Activated naive CD8-positive, alpha-beta T cell treated with anti-CD3 and anti-CD28 coated beads, Interleukin-2, amount 50 U/mL, for 24 hours (primary cell): ENCODE measurements at places on chromosomes 2 and 18.

- H3K27me3 ChIP-seq = peaks cover 55% of the 10 kb centered on the region
- H3K27ac ChIP-seq = no peak overlapping the region
- no peak for DNase-seq
- peaks cover 4% of the 10 kb centered on the region for H3K4me1 ChIP-seq
- no peaks in the 10 kb centered on the region for H3K36me3 ChIP-seq
- H3K4me3 ChIP-seq = no peak overlapping the region
Observed at GRCh38 chr2:176647325-176648165, 378.3 kb downstream of the MTX2 start.

DNA sequence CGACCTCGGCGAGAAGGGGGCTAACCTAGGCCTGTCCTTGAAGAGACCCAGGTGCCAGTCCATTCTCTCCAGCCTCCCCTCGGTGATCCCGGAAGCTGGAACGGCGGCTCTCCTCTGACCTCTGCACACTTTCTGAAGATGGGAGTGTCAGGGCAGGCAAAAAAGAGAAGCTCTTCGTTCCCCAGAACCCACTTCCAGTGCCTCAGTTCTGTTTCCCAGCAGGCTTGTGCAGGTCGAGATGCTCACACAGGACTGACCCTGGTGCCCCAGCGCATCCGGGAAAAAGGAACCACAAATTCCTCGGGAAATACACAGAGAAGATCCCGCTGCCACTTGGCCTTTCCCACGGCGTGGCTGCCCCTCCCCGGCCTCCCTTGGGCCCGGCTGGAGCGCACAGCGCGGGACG lies 681 bp upstream of the PTPN18 start:
- peak overlapping the region; percentile 31 for H3K27ac ChIP-seq
- no peaks in the 10 kb centered on the region for H3K27me3 ChIP-seq
- peaks cover 10% of the 10 kb centered on the region for H3K4me1 ChIP-seq
- H3K4me3 ChIP-seq = peak overlapping the region; percentile 75

GRCh38 chr2:230985519-230986231 lies 10.2 kb upstream of the SPATA3 start:
- H3K4me3 ChIP-seq = peak overlapping the region; percentile 43
- peak overlapping the region; percentile 17 for H3K27ac ChIP-seq
- DNase-seq = no peak
- peaks cover 60% of the 10 kb centered on the region for H3K4me1 ChIP-seq

DNA sequence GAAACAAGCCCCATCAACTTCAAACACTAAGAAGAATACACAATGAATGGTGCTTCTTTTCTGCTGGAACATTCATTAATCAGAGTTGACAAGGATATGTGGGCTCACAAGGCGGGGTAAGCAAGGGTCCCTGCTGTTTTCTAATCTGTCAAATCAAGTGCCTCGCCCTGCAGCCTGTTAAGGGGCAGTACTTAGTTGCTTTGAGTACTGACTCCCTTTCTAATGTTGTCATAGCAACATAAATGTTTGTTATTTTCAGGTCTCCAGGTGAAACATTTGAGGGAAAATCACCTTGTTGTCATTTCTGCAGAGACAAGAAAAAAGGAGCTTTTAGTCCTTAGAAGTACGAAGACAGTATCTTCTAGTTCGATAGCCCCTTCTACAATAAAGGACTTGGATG lies 284.7 kb upstream of the PKDCC start:
- no peak for DNase-seq
- H3K27me3 ChIP-seq = peaks cover 5% of the 10 kb centered on the region
- no peaks in the 10 kb centered on the region for H3K4me1 ChIP-seq
- no peaks in the 10 kb centered on the region for H3K36me3 ChIP-seq
- H3K27ac ChIP-seq = no peak overlapping the region

DNA sequence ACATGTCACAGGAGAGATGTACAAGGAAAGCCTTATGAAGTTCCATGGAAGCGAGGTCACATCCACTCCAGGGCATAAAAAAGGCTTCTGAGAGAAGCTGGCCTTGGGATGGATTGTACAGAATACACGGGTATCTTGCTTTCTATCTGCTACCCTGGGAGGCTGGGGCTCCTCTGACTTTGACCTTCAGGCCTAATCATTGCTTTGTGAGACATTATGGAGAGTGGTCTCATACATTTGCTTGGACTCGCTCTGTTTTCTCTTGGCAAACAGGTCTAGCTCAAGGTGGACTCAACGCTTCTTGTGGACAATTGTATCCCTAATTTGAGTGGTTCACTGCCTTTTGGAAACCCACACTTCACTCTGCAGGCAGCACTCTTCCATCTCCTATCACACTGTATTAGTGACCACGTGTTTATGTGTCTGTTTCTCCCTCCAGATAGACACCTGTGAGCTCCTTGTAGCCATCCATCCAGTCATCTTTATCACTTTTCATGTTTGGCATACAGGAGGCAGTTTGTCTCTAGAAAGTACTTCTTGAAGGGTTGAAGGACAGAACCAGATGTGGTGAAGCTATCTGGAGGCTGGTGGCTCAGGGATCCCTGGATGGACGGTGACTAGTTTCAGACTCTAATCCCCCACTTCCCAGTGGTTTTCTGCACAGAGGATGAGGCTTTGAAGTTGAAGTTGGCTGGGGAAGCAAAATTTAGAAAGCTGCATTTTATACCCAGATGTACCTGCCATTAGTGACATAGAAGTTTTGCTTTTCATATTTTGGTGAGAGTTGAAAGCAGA lies 267.8 kb downstream of the CYRIA start:
- no peaks in the 10 kb centered on the region for H3K4me1 ChIP-seq
- H3K36me3 ChIP-seq = no peaks in the 10 kb centered on the region
- H3K4me3 ChIP-seq = no peak overlapping the region
- no peaks in the 10 kb centered on the region for H3K27me3 ChIP-seq
- no peak for DNase-seq
- no peak overlapping the region for H3K27ac ChIP-seq

GRCh38 chr2:46854260-46854659 lies 61.3 kb downstream of the MCFD2 start:
- H3K4me3 ChIP-seq = no peak overlapping the region
- peaks cover 2% of the 10 kb centered on the region for H3K27me3 ChIP-seq
- H3K4me1 ChIP-seq = no peaks in the 10 kb centered on the region
- H3K27ac ChIP-seq = no peak overlapping the region
- no peak for DNase-seq
- H3K36me3 ChIP-seq = no peaks in the 10 kb centered on the region

DNA sequence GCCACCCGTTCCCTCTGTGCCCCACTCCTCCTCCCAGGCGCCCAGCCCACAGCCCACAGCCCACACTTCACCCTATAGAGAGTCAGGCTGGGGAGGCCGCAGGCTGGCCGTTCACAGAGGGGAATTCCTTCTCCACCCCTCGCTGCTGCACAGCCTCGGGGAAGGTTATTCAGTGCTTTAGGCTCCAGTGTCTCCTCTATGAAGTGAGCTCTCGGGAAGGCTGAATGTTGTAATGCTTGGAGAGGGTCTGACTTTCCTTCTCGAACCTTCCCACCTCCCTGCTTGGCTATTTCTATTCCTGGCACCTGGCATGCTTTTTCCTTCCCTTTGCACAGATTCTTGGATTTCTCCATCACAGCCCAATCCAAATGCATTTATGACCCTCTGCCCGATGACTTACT lies 62.5 kb upstream of the SMAD7 start:
- H3K4me1 ChIP-seq = no peaks in the 10 kb centered on the region
- no peaks in the 10 kb centered on the region for H3K36me3 ChIP-seq
- DNase-seq = no peak
- H3K4me3 ChIP-seq = no peak overlapping the region
- no peak overlapping the region for H3K27ac ChIP-seq

- DNase-seq = no peak
- H3K27me3 ChIP-seq = peaks cover 78% of the 10 kb centered on the region
- peak overlapping the region; percentile 36 for H3K27ac ChIP-seq
- H3K36me3 ChIP-seq = no peaks in the 10 kb centered on the region
Observed at GRCh38 chr18:9709304-9709877, 1.3 kb downstream of the RAB31 start.

DNA sequence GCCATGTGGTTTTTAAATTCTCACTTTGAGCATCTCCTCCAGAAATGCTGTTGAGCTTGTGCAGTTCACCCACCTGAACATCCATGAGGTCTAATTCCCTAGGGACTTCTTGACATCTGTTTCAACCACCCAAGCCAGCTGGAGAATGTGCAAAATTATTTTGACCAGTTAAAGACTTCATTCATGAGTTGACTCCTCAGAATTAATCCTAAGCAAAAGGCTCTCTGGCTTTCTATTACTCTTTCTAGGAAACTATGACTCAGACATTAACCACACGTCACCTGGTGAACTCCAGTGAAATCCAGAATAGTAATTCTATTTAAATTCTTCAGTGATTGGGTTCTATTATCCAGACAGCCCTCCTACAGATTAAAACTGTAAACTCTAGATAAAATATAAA lies 247.5 kb downstream of the NBAS start:
- H3K27ac ChIP-seq = no peak overlapping the region
- peaks cover 39% of the 10 kb centered on the region for H3K4me1 ChIP-seq
- H3K27me3 ChIP-seq = no peaks in the 10 kb centered on the region
- DNase-seq = no peak
- peaks cover 59% of the 10 kb centered on the region for H3K36me3 ChIP-seq
- no peak overlapping the region for H3K4me3 ChIP-seq
